ENCODE measurements at places on chromosomes 6 and 20.
A peak's percentile ranks its signal among the peaks of the same experiment; 100 is the strongest.

DNA sequence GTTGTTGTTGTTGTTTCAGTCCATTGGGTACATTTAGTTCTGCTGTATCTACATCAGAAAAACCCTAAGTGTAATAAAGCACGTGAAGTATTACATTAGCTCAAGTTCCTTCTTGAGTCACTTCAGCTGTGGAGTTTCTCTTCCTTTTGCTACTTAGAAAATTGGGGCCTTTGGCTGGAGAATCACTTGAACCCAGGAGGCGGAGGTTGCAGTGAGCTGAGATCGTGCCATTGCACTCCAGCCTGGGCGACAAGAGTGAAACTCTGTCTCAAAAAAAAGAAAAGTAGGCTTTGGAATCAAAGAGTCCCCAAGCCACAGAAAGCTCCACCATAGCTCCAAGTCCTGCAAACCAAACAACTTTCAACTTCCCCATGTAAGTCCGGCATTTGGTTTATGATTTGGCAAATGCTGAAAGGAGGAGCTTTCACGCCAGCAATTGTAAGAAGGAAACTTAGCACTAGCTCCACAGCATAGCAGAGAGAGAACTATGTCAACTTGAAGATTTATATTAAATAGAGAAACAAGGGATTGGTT, 56.5 kb upstream of the RNF144B start:
- no peak for DNase-seq

DNA sequence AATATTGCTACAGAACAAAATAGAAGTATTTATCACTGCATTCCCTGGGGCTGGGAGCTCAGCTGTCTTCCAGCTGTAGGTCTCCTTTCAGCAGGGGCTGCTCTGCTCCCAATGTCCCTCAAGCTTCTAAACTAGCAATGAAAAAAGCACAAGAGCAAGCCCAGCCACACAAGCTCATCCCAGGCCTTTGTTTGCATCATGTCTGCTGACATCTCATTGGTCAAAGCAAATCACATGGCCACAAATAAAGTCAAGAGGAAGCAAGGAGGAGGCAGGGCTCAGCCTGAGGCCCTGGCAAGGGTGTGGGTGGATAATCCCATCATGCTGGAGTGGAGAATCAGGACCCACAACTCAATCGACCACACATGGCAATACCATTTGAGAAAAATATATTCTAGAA, 2.2 kb upstream of the BFSP1 start:
- peak; percentile 10 for DNase-seq

GRCh38 chr6:3748208-3749066, 3.1 kb downstream of the PXDC1 start:
- DNase-seq, result peak; percentile 70

DNA sequence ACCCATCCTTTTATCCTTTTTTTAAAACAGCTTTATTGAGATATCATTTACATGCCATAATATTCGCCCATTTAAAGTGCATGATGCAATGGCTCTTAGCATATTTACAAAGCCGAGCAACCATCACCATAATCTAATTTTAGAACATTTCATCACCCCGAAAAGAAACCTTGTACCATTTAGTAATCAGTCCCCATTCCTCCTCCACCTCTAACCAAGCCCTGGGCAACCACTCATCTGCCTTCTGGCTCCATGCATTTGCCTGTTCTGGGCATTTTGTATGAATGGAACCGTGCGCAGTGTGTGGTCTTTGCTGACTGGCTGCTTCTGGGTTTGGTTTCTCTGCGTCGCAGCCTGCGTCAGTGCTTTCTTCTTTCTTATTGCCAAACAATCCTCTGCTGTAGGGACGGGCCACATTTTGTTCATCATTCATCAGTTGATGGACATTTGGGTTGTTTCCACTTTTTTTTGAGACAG, 10.2 kb upstream of the EEF1A2 start:
- DNase-seq, result no peak
